ENCODE measurements at places on chromosomes 5 and 9. TPM values are rescaled to one million over a fixed set of nuclear protein-coding genes. Genes with fewer than 3 reads are reported as not detected.
A peak's percentile ranks its signal among the peaks of the same experiment; 100 is the strongest.

DNA sequence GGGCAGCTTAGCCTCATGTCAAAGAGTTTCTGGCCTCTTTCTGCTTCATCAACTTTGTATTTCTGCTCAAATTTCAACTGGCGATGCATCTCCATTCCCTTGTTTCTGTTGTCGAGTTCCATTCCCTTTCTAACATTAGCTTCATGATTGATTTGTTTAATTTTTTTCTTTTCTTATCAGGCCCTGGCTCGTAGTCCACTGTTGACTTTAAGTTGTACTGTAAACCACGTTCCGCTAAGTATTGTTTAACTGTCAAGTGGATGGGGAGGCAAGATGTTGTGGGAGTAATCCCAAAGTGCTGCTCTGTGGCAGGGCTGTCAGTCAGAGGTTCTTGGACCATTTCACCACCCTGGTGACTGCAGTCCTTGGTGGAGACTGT is 309.1 kb downstream of the PSAT1 start:
- no peak for DNase-seq

DNA sequence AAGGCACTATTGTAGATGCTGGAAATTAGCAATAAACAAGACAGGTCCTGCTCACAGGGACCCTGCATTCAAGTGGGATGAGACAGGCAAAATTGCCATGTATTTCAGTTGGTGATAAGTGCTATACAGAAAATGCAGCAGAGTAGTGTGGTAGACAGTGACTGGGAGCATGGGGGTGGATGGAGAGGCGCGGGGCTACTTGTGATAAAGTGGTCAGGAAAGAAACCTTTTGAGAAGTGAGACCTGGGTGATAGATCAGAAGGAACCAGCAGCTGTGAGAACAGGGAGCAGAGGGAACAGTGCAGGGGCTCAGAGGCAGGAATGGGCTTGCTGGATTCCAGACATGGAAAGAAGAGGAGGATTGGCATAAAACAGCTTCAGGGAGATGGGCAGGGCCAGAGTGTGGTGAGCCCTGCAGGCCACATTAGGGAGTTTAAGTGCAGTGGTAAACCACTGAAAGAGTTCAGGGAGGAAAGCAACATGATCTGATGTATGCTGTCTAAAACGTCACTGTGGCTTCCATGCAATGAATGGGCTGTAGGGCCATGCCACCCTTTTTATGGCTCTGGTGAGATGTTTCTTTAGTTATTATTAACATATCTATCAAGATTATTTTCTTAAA is 7.3 kb downstream of the CRHBP start:
- DNase-seq, result no peak

DNA sequence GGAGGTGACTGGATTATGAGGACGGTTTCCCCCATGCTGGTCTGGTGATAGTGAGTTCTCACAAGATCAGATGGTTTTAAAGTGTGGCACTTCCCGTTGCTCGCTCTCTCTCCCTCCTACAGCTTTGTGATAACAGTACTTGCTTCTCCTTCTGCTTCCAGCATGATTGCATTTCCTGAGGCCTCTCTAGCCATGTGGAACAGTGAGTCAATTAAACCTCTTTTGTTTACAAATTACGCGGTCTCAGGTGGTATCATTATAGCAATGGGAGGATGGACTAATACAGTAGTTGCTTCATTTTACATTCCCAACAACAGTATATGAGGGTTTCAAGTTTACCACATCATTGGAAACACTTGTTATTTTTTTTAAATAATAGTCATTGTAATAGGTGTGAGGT is 937.3 kb upstream of the ARRDC3 start:
- no peak for DNase-seq

- no peak for DNase-seq
These were observed 21.7 kb downstream of the TARS1 start for GRCh38 chr5:33462456-33462855.

GRCh38 chr9:94692601-94693000 is 33.9 kb upstream of the AOPEP start:
- DNase-seq, result peak; percentile 95

DNA sequence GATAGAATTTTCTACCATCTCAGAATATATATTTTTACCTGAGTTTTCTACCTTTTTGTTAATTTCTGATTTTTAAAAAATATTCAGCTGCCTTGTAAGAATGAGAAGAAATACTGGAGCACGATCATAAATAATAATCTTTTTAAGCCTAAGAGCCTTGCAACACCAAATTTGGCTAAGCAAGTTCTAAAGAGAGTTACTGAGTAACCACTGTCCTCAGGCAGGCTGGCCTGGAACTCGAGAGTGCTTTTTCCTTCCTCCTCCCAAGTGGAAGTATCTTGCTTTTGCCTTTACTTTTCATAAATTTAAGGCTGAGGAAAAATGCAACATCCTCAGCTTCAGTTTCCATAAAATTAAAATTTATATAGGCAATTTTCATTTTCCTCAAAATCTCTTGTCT is 21.0 kb downstream of the GLRX start:
- no peak for DNase-seq

DNA sequence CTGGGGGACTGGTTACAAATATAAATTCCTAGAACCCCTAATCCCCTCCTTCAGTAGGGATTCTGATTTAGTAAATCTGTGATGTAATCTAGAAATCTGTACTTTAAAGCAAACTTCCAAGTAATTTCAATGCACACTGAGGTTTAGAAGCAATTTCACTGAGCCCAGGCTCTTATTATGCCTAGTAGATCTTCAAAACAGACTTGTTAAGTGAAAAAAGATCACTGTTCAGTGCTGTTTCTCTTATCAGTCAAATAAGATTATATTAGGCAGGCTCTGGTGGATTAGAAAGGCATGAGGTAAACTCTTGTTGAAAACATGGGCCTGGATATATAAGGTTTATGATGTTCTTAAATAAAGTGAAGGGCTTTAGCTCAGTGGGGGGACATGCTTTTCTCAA is 293.9 kb downstream of the ADGRV1 start:
- no peak for DNase-seq

GRCh38 chr5:34734326-34734725 is 78.2 kb downstream of the RAI14 start:
- DNase-seq, result no peak

The QRFP gene
- not detected for total RNA-seq

The SLC25A2 gene
- 0.29 TPM for total RNA-seq
